Right lung (tissue), 10 donors: ENCODE measurements at places on chromosomes 1 and 21. TPM values are rescaled to one million over a fixed set of nuclear protein-coding genes. Genes with fewer than 3 reads are reported as not detected.

GRCh38 chr1:55007625-55008024, 8.9 kb downstream of the BSND start:
- no peak for DNase-seq

- no peak for DNase-seq
These were observed 316.3 kb downstream of the KCNH1 start for GRCh38 chr1:210817385-210818275.

- DNase-seq: no peak
These were observed 243 bp downstream of the C1orf21 start for GRCh38 chr1:184387069-184387475.

DNA sequence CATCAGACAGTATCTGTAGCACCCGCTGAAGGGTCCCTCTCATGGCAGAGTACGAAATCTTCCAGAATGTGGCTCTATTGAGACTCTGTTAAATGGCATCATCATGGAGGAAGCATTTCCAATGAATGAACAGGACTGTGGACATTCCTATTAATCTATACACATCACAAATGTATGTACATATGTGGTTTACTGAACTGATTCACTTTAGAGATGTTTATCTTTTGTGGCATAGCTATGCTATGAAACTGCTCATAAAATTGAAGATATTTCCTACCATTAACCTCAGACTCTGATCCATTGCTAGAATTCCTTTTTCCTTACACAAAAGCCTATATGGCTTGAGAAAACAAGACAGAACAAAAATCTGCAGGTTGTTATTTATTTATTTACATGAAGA, 259.6 kb upstream of the RRP15 start:
- DNase-seq: no peak

- no peak for DNase-seq
These were observed 33.4 kb upstream of the CITED4 start for GRCh38 chr1:40895601-40896000.

- no peak for DNase-seq
These were observed 128.0 kb downstream of the TNNI3K start for GRCh38 chr1:74363220-74363619.

DNA sequence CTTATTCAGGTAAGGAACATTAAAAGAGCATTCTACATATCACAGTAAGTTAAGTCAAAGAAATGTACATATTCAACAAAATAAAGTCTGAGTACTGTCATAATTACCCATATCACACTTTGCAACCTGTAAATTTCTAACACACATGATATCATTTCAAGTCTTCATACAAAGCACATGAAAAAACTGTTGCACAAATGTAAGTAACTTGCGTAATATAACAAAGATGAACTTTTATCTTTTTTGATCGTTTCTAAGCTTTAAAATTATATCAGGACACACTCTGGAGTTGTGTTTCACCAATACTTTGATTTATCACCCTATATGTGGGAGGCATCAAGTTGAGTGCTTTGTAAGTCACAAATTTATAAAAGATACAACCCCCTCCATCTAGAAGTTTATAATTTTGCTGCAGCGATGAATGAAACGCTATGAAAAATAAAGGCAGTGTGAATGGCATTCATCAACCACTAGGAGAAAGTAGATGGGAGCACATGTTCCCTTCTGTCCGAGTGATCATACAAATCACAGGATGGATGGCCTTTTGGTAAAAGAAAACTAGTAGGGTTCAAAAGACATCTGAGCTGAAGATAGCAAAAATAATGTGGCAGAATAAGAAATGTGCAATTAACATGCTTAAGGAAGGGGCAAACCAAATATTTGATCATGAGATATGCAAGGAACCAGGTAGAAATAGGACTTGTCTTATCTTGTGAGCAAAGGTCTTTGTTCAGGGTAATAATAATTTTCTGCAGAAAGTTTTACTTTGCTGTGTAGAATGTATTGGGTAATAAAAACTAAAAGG, 27.5 kb downstream of the NRIP1 start:
- DNase-seq: no peak

DNA sequence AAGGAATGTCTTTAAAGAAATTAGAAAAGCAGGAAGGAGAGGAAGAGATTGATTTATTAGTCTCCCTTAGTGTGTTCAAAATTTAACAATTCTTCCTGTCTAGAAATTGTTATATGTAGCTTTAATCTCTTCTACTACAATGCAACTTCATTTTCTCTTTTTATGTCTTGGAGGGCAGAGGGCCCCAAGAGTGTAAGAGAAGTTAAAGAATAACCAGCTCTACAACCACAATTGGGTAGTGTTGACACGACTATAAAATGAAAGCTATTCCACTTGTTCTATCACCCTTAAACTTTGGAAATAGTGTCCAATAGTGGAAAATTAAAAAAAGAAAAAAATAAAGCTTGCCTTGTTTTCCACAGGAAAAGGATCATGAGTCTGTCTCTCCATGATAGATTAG, 82.6 kb upstream of the DPYD start:
- DNase-seq: no peak

DNA sequence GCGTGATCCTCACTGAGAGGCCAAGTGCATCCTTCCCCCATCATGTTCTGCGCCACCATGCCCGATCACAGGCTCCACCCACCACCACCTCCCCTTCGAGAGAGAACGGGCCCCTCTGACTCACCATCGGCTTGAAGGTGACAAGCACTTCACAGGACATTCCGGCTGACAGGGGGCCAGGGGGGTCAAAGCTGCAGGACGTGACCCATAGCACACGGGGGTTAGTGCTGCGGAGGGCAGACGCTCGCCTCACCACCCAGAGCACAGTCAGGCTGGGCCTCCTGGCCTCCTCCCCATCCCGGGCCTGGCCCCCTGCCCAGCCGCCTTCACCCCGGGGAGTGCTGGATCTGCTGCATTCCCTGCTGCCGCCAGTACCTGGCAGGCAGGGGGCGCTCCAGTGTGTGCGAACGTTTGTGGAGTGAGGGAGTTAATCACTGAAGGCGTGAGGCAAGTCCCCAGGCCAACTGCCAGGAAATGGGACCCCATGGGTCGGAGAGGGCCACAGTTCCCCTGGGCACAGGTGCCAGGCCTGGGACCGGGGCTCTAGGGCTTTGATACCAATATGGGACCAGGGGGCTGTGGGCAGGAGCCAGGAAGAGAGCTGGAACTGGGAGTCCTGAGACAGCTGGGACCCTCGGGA, 40.9 kb upstream of the TMEM52 start:
- peak; percentile 79 for DNase-seq

- no peak for DNase-seq
These were observed 88.7 kb upstream of the EDN2 start for GRCh38 chr1:41573194-41573593.

GRCh38 chr1:234957330-234958065, 171.1 kb downstream of the TOMM20 start:
- no peak for DNase-seq

- no peak for DNase-seq
These were observed 497.4 kb downstream of the DPYD start for GRCh38 chr1:97423403-97423802.

GRCh38 chr21:44292812-44293195, 7.0 kb upstream of the PFKL start:
- no peak for DNase-seq

DNA sequence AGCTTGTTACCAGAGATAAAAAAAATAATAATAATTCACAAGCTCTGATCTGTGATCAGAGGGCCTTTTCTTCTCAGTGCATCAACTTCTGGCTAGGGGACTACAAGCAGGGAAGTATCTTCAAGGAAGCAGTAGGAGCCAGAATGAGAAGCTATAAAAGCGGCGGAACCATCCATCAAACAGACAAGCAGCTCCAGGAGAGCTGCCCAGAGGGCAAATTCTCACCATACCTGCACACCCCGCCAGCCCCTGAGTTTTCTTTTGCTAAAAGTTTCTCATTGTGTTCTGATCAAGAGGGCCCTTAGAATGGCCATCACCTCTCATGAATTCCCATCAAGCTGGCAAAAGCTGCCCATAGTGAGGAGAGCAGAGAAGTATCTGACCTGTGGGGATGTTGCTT, 99.4 kb downstream of the SMYD2 start:
- no peak for DNase-seq

DNA sequence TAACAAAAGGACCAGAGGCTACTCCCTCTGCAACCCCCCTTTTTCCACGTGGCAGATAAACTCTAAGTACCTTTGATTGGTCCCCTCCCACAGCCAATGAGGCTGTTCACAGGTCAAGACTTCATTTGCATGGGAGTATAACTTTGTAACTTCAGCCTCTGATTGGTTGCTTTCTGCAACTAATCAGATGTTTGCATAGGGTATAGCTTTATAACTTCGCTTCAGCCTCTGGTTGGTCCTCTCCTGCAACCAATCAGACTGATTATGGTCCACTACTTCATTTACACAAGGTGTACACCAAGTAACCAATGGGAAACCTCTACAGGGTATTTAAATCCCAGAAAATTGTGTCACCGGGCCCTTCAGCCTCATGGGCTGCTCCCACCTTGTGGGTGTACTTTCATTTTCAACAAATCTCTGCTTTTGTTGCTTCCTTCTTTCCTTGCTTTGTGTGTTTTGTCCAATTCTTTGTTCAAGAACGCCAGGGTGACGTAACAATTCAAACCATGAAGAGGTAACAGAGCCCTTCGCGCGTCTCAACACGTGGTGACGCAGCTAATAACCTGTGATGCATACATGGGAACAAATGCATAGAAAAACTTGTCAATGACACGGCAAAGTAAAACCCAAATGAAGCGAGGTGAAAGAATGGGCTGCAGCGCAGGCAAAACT, 47.2 kb downstream of the VPS26C start:
- no peak for DNase-seq

DNA sequence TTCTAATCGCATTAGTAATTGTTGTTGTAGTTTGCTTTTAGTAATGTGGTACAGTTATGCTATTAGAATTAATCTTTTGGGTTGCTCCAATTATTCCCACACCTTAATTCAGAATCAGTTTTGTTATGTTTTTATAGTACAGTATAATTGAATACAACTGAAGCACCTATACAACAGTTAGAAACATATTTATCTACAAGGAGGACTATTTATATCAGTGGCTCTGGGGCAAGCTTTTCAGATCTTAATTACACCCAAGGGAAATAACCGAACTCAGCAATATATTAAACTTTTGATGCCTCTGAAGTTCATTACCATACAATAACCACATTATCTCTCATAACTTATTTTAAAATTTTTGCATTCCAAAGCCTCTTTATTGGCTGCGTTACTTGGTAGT, 74.4 kb downstream of the LHX9 start:
- no peak for DNase-seq

DNA sequence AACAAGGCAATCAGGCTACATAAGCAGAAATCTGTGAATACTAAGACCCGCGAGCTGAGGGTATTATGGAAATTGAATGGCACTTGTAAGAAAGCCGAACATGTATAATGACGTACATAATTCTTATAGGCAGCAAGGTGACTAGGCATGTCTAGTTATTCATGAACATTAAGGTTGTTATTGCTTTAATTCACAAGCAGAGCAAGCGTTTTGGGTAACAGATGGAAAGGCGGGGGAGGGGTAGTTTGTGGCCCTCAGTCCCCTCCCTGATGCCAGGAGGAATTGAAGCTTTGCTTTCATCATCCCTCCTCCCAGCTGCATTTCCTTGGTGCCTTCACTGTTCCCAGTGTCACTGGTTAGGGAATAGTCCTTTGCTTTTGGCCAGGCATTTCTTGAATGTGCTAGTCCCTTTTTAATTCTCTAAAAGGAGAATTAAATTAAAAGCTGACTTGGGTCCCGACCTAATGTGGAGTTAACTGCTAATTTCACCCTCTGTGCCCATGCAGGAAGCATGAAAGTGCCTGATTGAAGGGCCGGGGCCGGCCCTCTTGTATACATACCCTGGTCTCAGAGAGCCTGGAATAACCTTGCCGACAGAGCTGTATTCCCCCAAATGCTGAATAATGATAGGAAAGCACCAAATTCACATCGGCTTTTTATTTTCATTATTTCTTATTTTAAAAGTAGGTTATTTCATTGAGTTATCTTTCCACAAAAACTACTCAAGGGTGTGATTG, 42.5 kb downstream of the RYR2 start:
- no peak for DNase-seq

DNA sequence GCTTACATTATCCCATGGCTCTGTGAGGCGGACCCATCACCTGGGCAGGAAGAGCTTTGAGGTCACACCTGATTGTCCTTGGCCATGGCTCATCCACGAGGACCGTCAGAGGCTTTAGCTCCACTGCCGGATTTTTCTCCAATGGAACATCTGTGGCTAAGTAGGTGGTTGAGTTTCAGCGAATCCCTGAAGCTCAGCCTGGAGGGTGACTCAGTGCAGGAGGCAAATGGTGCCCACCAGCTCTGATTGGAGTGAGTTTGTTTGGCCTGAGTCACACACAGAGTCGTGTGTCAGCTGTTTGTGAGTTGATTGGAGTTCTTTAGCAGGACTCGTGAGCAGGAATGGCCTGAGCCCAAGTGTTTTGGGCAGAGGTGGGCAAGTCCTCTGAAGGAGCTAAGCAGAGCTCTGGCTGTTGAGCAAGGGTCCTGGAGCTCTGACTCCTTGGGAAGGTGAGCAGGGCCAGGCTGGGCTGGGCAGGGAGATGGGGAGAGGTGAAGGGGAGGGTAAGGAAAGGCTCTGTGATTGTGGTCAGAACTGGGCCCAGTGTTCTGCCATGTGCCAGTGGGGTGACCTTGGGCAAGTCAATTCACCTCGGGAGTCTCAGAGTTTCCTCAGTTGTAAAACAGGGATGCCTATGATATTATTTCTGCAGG, 2.0 kb downstream of the SLC6A17 start:
- DNase-seq: no peak

DNA sequence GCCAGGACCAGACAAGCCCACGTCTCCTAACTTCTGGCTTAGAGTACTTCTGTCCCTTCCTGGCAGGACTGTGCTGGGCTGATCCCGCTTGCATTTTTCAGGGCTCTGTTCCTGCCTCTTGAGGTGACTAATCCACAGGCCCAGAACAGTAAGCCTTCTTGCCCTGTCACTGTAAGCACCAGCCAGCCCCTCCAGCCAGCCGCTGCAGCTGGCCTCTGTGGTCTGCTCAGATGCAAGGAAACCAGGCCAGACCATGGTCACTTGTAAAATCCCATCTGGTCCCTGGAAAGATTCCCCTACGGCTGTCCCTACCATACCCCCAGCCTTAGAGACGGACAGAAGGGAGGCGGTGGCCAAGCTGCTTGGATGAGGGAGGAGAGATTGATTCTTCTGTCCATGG, 74.2 kb downstream of the KIRREL1 start:
- no peak for DNase-seq

AQP10 gene
- polyA plus RNA-seq: 0.21 TPM

AMY1C gene
- polyA plus RNA-seq: 3.3 TPM

KIF2C gene
- 26.1 TPM for polyA plus RNA-seq

CMPK1 gene
- polyA plus RNA-seq: 95.6 TPM

CYP4Z1 gene
- 0.26 TPM for polyA plus RNA-seq

AIRE gene
- 0.08 TPM for polyA plus RNA-seq

HFM1 gene
- polyA plus RNA-seq: 6.4 TPM

CFHR4 gene
- 0.19 TPM for polyA plus RNA-seq

KIF17 gene
- polyA plus RNA-seq: 6.1 TPM

NTMT2 gene
- polyA plus RNA-seq: not detected

SPEN gene
- polyA plus RNA-seq: 65.8 TPM
